ENCODE measurements at places on chromosomes 12 and 14.

- DNase-seq, result no peak
Measured at GRCh38 chr12:83082690-83083276, 396.1 kb downstream of the TMTC2 start.

GRCh38 chr14:78308079-78308478 is 137.9 kb downstream of the NRXN3 start:
- DNase-seq, result no peak

DNA sequence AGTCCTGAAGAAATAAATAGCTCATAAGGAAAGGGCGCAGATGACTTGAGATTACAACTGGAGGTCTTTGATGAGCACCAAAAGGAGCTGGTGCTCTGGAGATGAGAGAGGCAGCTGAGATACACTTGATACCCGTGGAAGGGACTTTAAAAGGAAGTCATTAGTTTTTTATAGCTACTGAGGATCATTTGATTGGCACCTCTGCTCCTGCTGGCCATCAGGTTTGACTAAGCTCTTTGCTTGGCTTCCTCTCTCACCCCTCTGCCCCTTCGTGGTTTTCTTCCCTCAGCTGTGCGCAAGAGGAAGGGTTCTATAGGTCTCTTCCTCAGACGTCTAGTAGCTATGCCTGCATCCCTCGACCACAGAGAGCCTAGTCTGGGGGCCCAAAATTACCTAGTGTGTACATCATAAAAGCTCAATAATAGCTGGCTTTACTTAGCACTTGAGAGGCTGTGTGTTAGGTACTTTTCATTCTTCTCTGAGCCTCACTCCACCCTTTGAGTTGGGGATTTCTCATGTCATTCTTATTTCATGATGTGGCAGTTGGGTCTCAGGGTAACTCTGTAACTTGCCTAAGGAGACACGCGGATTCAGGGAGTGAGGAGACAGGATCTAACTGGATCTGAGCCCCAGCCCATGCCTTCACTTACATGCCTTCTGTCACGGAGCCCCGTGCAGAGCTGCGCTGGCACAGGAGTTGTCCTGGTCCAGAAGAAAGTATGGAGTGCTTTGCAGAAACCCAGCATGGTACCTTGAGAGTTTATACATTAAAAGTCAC is 68.4 kb upstream of the ASPG start:
- DNase-seq, result no peak

- DNase-seq, result no peak
Measured at GRCh38 chr12:29725587-29726320, 58.0 kb downstream of the TMTC1 start.

GRCh38 chr12:51484119-51484518 is 59.5 kb downstream of the SLC4A8 start:
- no peak for DNase-seq

GRCh38 chr14:96637521-96637920 is 135.3 kb downstream of the PAPOLA start:
- DNase-seq, result no peak

DNA sequence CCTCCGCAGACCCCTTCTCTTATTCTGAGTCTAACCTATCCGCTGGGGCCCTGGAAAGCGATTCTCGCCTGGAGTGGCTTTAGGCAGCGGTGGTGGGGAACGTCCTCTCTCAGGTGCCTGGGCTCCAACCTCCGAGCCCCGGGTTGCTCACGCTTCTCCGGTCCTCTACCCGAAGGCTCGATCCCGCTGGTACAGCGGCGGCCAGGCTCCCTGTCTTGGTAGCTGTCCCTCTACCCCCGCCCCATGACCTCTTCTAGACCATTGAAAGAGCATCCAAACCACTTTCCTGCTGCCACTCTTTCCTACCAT is 505 bp upstream of the HEBP1 start:
- DNase-seq, result no peak

DNA sequence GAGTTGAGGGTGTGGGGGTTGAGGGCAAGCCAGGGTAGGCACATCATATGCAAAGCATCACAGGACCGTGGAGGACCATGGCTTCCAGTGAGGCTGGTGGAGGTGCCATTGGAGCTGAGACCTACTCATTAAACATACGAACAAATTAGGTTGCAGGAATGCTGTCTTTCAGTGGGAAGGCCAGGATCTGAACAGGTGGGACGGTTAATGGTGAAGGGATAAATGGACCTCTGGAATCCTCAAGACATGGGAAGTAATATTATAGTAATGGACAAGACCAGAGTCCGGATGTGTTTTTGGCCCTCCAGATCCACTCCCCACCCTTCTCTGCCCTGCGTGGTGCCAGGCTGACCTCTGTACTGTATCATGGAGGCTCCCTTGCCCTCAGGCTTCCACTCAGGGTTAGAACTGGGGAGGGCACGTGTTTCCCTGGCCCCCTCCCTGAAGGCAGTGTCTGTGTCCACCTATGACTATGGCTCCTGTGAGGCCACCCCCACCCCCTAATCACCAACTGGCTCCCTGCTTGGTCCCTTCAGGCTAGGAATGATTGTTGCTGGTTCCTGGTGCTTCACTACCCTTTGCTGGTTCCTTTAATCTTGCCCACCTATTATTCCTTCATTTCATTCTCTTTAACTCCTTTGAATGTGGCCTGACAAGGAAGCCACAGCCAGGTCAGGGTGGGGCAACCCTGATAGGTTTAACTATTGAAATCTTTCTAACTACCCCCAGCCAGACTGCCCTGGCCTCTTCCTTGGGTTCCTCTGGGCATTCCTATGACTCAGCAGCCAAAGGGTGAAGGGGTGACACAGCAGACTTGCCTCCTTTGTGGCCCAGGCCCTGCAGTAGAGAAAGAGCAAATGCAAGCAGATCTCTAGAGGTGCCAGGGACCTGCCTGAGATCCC is 10.7 kb downstream of the DHRS2 start:
- DNase-seq, result no peak

- DNase-seq, result no peak
Measured at GRCh38 chr14:75861161-75861621, 120.6 kb downstream of the TGFB3 start.

GRCh38 chr14:57573173-57573572 is 79.5 kb upstream of the CCDC198 start:
- DNase-seq, result no peak

DNA sequence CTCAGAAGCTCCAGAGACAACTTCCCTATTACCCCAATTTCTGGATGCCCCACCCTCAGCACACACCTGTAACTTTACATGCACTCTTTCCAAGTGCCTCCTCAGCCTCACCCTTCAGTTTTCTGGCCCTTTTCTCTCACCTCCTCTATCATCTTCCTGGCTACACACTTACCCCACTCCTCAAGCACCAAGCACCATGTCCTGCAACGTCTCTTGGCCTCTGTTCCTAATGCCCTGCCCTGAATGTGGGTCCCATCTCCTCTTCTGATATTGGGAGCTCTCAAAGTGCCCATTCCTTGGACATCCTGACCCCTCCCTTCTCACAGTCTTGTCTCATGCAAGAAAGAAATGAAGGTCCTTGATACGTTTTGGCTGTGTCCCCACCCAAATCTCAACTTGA is 1.2 kb downstream of the KRT72 start:
- DNase-seq, result no peak

DNA sequence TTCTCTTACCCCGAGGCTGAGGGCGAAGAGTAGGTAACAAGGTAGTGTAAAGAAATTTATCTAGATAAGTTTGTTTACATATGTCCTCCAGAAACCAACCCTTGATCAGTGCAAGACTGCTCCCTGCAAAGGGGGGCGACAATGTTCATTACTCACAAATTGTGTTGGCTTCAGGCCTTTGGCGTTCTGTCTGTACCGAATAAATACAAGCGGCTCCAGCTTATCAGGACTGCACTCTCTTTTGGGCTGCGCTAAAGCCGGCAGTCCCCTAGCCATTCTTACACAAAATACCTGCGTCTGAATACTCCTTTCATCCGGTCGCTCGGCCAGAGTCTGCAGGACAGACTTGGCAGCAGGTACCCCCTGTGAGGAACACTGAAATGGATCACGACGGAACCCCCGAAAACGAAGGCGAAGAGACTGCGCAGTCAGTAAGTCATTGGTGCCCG is 116.4 kb downstream of the PPHLN1 start:
- DNase-seq, result no peak

DNA sequence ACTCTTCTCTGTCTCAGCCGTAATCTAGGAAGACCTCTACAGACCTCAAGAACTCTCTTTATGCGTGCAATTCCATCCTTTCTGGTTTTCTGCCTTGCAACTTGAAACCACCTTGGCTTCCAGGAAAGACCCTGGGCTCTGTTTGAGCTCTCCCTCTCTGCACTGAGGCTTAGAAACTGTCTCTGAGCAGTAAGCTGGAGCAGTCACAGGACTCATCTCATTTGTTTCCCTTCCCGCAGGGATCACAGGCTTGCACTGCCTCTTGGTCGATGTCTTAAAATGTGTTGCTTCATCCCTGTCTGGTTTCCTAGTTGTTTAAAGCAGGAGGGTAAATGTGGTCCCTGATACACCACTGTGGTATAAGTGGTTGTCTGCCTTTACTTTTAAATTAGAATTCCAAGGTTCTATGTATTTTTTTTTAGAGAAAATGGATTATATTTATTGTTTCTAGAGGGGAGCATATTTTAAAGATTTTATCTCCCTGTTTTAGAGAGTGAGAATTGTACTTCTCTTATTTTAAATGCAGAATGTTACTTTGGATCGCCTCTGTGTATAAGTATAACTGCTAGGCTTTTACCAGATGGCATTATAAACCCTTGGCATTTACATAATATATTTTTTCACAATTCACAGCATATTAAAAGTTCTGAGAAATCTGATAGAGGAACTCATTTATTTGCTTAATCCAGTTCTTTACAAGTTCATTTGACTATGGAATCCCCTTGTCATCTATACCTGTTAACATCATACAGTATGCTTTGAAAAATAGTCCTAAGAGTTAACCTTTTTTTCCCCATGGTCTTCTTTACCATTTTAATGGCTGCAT is 26.4 kb downstream of the EID3 start:
- DNase-seq, result no peak

DNA sequence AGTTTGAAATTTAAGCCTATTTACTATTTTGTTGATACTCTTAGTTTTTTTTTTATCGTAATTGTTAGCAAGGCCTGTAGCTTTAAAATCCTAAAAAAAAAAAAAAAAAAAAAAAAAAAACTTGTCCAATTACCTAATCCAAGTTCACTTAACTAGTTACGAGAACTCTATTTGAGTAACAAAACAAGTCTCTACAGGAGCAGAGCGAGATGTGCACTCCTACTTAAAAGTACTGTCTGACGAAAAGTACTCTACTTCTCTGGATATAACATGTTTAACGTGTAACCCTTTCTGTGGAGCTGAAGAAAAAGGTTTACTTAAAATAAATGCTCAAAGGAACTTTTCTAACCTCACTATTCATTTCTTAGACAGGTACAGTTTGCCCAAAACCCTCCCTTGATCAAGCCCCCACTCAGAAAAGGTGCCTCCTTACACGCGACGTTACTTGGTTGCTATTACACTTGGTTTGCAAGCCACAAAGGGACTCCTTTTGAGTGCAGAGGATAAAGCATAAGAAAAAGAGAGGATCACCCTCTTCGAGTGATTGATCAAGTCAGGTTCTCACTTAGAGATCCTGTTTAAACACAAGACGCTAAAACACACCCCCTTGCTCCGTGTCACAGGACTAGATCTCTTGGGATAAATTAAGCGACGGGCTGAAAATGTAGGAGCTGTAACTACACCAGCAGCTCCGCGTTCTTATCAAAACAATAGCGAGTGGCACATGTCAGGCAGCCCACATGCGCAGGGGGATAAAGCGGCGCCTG is 2.2 kb downstream of the BAZ1A start:
- no peak for DNase-seq

DNA sequence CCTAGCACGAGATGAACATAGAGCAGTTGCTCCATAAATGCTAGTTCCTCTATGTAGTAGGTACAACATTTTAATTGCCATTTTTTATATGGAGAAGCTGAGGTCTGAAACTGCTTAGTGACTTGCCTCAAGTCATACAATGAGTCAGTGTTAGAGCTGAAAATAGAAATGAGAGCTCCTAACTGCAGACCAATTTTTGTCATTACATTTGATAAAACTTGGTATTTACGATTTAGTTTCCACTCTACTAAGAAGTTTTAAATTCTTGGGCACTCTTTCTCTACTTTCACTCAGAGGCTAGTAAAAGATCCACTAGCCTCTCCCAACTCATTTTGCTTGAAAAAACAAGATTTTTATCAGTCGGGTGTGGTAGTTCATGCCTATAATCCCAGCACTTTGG is 8.1 kb upstream of the TMED10 start:
- no peak for DNase-seq

DNA sequence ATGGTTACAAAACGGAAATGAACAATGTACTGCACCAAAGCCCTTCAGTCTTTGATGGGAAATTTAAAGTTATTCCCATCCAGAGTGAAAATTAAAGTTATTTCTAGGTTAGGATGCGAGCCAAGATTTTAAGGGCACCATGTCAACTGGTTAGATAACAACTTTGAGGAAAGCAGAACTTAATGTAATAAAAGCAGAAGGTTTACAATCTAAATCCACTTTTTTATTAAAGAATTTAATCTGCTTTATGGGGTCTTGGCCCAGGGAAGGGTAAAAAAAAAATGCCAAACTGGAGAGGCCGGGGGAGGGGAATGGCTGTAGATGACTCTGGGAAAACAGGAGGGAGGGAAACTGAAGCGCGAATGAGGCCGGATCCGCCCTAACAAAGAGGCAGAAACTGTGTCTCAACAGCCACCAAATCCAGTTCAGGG is 108.2 kb upstream of the ATF7IP start:
- DNase-seq, result no peak

DNA sequence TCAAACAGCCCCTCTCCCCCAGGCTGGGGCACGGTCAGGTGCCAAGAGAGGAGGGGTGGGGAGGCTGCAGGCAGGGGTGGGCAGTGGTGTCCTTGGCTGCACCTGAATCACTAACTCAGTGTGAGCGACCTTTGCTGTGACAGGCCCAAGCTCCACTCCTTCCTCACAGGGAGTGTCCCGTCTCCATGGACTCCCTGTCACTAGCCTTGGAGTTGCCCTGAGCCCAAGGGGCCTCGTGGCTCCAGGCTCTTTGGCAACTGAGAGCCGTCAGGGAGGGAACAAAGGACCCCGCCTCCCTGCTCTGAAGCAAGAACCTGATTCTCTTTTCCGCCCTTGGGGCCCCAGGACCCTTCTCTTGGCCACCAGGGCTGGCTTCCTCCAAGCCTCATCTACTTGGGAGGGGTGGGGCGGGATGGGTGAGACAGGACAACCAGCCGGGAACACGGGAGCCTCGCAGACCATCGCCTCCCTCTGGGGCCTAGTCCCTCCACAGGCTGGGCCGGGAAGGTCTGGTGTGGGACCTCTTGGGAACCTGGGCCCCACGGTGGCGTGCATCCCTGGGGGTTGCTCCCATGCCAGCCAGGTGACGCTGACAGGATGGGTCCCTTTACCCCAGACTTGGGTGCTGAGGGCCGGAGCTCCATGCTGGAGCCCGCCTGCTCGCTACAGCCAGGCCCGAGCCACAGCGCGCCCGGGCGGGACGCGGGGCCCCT is 935 bp upstream of the ADSS1 start:
- no peak for DNase-seq

- DNase-seq, result no peak
Measured at GRCh38 chr14:24798911-24799462, 165.0 kb upstream of the GZMB start.
